ENCODE measurements at places on chromosomes 4 and X.

DNA sequence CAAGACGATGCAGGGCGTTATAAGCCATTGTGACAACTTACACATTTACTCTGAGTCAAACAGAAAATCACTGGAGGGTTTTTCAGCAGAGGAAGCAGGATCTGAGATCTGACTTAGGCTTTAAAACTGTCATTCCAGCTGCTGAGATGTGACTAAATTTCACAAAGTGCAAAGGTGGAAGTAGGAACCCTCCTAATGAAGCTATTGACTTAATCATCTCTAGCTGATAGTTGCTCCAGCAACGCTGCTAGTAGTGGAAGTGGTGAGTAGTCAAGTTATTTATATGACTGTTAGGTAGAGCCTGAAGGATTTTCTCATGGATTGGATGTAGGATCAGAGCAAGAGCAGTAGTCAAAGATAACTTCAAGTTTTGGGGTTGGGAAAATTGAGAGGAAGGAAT lies 218.6 kb downstream of the GRID2 start:
- no peak for DNase-seq

DNA sequence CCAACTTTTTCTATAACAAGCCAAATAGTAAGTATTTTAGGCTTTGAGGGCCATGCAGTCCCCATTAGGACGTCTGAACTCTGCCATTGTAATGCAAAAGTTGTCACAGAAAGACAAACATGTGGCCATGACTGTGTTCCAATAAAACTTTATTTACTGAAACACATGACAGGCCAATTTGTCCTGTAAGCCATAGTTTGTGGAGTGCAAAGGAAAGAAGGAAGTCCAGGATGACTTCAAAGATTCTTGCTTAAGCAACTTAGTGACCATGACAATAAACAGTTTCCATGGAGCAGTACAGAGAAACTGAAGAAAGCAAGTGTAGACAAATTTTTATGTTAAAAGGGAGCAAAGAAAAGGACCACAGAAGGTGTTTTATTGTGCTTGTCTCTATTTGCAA lies 35.0 kb upstream of the MYOZ2 start:
- DNase-seq, result no peak

GRCh38 chrX:40987413-40987812 lies 97.8 kb upstream of the USP9X start:
- no peak for DNase-seq

- DNase-seq, result no peak
Measured at GRCh38 chr4:30719454-30720020, 632 bp upstream of the PCDH7 start.

- no peak for DNase-seq
Measured at GRCh38 chrX:109966246-109966645, 36.7 kb upstream of the TMEM164 start.

GRCh38 chrX:104343428-104344129 lies 88.8 kb upstream of the ESX1 start:
- DNase-seq, result peak; percentile 5

- no peak for DNase-seq
Measured at GRCh38 chrX:122078079-122078478, 1030.7 kb downstream of the GLUD2 start.

- no peak for DNase-seq
Measured at GRCh38 chrX:139423186-139423585, 107.4 kb upstream of the F9 start.

- DNase-seq, result no peak
Measured at GRCh38 chrX:67613366-67613765, 69.5 kb downstream of the AR start.

GRCh38 chr4:153071958-153072598 lies 132.2 kb upstream of the TRIM2 start:
- DNase-seq, result no peak

GRCh38 chrX:23898412-23898959 lies 9.3 kb downstream of the APOO start:
- DNase-seq, result no peak

GRCh38 chrX:80285131-80285773 lies 135.0 kb upstream of the TENT5D start:
- DNase-seq, result no peak

DNA sequence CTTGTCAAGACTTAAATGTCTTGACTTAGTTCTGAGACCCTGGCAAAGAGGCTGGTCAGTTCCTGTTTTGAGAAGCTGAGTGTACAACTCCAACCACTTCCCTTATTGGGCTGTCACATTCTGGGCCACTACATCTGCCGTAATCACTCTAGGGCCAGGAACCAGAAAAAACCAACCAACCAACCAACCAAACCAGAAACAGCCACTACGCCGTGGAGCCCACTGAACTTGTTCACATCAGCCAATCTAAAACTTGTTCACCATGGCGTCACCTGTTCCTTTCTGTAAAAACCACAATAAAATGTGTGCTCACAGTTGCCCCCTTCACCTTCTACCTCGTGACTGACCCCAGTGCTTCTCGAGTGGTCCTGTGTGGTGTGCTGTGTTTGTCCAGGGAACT lies 107.3 kb downstream of the JADE1 start:
- no peak for DNase-seq

DNA sequence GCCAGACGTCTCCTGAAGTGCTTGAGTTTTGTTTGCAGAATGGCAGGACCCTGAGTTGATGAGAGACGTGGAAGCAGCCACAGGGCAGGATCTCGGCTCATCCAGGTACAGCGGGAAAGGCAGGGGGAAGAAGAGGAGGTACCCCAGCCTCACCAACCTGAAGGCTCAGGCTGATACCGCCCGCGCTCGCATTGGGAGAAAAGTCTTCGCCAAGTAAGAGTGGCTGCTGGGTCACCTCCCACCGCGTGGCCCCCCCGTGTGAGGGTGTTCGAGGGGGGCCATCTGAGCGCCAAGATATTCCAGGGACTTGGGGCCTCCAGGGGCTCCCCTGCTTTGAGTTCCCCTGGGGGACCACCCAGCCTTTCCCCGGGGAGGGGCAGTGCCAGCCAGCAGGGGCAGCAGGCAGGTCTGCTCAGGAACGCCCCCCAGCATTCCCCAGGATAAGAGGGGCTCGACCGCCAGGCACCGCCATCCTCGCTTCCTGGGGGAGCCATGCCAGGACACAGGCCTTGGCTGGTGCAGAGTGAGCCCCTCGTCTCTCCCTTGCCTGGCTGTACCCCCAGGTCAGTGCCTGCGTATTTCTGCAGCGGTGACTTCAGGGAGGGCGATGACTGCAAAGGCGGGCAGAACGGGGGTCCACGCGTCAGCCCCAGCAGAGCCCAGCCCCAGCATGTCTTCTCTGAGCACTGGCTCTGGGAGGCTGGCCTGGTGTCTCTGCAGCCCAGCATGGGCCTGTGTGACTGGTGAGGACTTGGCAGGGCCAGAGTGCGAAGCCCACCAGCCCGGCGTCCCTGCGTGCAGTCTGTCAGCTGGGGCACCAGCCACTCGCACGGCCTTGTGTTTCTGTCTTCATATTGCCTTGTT lies 22.3 kb downstream of the NKX1-1 start:
- DNase-seq, result no peak

GRCh38 chr4:27003642-27004113 lies 143.0 kb downstream of the STIM2 start:
- no peak for DNase-seq

- no peak for DNase-seq
Measured at GRCh38 chrX:10072786-10073568, 83.8 kb upstream of the CLCN4 start.

- DNase-seq, result peak; percentile 8
Measured at GRCh38 chr4:114694770-114695169, 96.2 kb downstream of the UGT8 start.

GRCh38 chr4:133154725-133155124 lies 5.6 kb downstream of the PCDH10 start:
- no peak for DNase-seq

DNA sequence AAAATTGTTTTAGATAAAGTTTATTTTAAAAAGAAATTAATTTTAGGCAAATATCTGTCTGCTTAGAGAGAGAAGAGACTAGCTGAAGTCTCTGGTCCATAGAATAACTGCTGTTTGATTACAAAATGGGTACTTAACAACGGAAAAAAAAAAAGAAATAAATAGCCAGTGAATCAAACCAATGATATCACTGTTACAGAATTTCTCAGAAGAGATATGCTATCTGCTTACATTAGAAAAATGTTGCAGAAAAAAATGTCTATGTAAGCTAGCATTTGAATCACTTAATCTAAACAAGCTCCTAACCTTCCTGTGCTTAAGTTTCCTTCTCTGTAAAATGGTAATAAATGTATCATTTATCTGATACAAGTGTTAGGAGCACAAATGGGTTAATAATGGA lies 189.9 kb downstream of the IL15 start:
- no peak for DNase-seq

DNA sequence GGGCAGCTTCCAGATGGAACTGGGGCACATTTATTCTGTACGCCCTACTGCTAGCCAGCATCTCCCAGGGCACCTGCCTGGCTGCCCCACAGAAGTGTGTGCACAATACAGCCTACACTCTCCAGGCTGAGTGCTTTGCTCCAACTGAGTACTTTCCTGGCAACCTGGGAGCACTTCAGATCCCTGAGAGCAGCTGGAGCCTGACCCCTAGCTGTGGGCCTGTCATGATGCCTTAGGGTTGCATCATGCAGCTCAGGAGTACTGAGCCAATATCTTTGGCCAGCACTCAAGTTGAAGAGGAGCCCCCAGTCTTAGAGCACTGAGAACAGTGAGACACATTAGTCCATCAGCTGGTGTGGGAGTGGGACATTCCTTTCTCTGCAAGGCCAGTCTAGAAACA lies 321.9 kb downstream of the CFAP47 start:
- DNase-seq, result no peak
